Eye (tissue), 1 donor: ENCODE measurements at places on chromosomes 1 and 21.
A peak's percentile ranks its signal among the peaks of the same experiment; 100 is the strongest.

DNA sequence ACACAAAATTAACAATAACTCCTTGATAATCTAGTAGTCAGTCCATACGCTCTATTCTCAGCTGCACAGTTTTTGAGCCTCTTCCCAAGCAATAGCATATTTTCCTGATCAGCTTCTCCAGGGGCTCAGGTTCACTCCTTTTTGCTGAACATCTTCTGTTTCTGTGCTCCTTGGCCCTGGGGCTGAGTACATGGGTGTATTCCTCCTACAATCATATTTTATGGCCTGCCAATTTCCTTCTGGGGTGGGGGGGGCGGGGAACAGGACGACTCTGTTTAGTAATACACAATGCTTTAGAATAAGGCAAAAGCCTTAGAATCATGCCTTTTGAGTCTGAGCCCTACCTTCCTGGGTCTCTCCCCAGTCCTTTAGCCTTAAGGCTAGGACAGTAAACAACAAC is 8.5 kb downstream of the CLDN19 start:
- no peak for DNase-seq

- peak; percentile 19 for DNase-seq
Observed at GRCh38 chr1:118563981-118564951, 379.2 kb upstream of the SPAG17 start.

- peak; percentile 85 for DNase-seq
Observed at GRCh38 chr21:16072737-16073136, 343.0 kb downstream of the USP25 start.

GRCh38 chr1:211677659-211678058 is 2.2 kb upstream of the NEK2 start:
- DNase-seq, result no peak

DNA sequence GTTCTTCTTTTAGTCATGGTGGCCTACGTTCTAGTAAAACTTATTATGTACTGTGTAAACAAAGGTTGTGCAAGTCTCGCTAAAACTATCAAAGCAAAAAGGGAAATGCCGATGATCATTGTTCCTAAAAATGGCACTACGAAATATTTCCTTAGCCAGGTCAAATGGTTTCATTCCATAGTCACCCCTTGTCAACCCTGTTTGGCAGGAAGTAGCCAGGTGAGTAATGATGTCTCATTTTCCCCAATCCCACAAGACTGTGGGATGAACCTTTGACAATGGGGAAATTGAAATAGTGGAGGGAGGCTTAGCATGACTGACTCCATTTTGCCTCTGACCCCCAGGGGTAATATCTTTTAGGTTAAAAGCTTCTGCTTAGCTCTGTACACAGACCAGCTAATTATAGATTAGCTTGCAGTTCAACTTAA is 5.6 kb upstream of the REN start:
- DNase-seq, result no peak

DNA sequence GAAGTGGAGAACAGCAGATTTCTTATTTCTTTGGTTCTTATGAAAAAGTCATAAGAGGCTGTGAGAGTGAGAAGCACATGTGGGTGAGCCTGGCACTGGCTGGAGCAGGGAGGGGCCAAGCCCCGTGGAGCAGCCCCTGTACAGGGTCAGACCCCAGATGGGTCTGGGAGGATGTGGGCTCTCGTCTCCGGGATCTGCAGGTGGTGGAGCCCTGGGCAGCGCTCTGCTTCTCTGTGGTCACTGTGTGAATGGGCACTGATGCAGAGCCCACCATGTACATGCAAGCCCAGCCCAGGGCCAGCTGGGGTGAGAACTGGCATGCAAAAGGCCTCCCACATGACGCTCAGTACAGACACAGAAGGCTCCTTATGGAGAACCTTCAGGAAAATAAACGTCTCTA is 67.6 kb downstream of the SIM2 start:
- no peak for DNase-seq

GRCh38 chr1:224783006-224783651 is 146.3 kb upstream of the DNAH14 start:
- no peak for DNase-seq

GRCh38 chr1:44808063-44808937 is at the start of gene BTBD19:
TSS of gene BTBD19 (plus strand) at chr1:44808523. CDS start at chr1:44808821, 298 bp downstream.
- DNase-seq, result peak; percentile 94

DNA sequence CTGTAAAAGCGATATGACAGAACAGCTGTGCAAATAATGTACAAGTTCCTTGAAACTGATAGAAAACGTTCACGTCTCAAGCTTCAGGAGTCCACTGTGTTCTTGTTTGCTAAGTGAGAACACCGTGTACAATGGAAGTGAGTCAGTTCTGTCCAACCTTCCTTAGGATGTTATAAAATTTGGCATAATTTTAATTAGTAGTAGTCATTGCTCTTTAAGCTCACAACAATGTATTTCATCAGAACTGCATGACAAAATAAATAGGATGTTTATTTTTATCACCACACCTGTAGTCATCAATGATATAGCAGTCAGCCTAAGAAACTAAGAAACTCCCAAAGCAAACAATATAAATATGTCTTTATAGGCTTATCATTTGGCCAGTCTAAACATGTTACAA is 53.0 kb downstream of the RGS2 start:
- no peak for DNase-seq

DNA sequence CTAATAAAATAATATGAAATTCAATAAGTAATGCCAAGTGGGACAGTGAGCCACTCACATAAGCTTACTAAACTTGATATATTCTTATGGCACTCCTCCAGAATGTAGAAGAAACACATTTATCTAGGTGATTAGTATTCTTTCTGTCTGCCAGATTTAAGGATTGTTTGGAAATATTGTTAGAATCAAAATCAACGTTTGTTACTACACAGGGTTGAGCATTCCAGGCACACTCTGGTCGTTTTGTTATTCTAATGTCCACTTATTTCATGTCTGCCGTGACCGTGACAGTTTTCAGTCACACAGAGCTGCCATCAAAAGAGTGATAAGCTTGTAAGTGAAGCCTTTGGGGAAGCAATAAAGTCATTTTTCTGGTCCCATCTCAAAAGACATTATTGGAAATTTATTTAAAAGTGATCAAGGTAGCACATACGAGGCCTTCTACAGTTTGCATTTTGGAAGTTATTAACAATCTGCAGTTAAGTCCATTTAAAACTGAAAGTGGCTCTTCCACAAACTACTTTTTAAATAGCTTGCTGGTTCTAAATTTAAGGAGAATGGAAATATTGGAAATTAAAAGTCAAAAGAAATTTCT is 38.0 kb downstream of the NFIA start:
- DNase-seq, result no peak

DNA sequence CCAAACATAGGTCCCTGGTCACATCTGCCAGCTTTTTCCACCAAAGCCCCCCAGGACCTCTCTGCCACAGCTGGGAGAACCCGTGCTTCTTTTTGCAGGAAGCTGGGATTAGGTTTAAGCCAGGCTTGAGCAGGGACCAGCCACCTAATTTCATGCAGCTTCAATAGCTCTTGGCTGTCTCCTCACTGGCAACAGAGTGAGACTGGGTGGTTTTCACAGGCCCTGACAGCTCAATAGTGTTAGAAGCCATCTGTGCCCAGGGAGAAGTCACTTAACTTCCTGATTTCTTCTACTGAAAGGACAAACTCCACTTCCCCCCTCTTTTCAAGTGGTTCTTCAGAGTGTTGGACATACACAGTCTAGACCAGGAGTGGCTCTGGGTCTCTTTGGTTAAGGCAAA is 20.4 kb upstream of the SRSF4 start:
- no peak for DNase-seq

DNA sequence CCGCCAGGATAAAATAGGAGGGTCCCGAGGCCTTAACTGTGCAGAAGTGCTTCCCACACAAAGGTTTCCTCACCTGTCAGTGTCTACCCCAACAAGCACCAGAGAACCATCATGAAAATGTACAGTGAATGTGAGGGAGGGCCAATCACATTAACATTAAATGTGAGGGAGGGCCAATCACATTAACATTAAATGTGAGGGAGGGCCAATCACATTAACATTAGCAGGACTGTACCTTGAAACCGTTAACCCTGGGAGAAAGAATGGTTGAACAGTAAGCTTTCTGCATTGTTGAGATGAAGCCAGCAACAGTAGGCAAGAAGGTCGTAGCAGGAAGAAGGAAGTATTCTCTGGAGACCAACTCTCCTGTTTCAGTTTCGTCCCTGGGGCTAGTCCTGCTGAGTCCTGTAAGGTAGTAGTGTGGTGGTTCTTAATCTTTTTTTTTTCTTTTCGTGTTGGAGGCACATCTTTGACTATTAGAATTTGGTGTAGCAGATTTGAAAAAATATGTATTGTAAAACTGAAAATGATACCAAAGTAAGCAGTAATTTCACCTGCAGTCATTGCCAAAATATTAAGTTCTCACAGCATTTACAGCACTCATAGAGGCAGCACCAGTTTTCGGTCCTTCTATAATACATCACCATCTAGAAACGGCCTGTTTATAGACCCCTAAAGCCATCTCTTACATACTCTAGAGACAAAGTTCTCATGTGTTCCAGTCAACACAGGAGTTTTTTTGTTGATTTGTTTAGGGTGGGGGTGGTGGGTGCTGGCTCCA is 98.6 kb upstream of the PPP2R5A start:
- DNase-seq, result no peak

- peak; percentile 84 for DNase-seq
Observed at GRCh38 chr1:88985032-88985431, 7.4 kb downstream of the KYAT3 start.

DNA sequence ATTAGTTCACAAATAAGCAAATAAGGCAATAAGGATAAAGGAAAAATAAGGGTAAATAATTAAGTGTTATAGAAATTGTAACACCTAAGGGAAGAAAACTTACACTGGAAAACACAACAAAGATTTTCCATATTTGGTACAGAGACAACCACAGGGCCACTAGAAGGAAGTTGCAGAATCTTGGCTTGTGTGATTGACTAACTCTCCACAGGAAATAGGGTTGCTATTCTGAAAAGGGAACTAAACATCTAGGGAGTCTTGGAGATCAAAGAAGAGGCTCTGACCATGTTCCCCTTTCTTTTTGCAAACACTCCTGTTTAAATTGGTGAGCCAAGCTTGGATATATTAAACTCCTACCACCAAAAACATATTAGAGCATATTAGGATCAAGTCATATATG is 59.1 kb downstream of the APCS start:
- no peak for DNase-seq

DNA sequence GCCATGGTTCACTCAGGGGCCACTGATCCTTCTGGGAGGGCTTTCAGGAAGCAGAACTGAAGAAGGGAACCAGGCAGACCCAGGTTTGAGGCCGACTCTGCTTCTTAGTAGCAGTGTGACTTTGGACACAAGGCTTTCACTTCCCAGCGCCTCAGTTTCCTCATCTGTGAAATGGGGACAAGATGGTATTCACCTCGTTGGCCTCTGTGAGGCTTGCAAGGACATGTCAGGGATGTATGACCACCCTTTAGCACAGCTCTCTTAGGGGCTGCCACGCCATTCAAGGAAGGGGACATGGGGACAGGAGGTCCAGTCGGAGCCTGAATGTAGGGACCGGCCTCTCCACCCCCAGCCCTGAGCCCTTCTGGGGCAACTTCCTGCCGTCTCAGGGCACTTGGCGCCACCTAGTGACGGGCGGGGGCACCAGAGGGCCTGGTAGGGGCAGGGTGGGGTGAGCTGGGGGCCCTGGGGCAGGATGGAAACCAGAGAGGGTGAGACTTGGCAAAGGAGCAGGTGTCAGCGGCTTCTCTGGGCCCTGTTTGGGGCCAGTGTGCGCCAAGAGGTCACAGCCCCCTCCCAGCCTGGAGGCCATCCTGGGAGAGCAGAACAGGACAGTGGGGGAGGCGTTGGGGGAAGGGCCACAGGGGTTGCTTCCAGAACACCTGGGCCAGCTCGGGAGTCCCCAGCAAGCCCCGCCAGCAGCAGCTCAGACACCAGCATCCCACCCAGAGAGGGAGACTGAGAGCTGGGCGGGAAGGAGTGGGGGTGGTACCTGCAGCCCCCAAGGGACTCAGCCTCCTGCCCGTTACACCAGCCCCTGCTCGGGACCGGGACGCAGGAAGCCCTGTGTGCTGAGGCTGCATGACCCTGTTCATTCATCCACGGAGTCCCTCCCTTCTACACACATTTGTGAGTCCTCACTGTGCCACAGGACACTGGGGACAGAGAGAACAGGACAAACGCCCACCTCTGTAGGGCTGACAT is 102.5 kb upstream of the TARDBP start:
- no peak for DNase-seq

DNA sequence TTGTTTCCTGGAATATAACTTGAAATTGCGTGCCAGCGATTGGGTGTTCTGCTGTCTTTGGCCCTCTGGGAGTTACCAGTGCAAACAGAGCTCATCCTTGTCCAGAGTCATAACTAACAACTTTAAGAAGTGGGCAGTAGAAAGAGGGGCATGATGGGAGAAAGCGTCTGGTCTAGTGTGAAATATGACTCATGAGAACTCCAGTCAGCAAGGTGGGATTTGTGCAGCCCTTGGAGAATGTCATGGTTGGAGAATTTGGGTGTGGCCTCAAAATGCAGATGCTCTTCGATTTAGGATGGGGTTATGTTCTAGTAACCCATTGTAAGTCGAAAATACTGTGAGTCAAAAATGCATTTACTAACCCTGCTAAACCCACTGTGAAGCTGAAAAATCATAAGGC is 12.9 kb downstream of the ATP1B1 start:
- no peak for DNase-seq

DNA sequence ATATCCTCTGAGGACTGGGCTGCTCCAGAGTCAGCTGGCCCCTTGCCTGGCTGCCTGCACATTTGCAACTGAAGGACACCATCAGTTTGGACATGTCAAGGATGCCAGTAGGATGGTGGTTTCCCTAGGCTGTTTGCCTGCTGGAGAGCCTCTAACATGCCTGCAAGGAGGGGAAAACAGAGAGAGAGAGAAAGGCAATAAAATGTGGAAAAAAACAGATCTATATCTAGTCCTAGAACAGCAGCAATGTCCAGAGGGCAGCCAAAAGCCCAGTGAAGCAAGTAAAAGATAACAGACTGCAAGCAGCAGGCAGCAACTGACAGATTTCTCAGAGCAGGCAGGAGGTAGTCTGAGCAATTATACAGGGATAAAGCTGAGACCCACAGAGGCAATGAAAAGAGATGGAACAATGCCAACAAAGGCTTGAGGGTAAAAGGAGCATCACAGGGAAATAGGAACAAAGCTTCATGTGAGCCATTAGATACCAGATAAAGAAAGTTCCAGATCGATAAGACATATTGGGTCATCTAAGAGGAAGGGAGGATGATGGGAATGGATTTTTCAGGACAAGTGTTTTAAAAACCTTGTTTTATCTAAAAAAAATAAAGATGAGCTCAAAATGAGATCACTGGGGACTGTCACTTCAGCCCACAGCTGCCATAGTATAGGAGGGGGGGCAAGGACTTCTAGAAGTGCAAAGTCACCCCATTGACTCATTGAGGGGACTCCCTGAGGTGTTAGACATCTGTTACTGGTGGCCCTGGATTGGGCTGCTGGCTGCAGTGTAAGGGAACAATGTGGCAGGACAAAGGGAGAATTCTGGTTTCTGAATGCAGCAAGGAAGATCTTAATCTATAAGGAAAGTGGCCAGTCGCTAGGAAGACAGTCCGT is 38.6 kb upstream of the GADD45A start:
- DNase-seq, result peak; percentile 96

- no peak for DNase-seq
Observed at GRCh38 chr1:2495546-2495945, 19.5 kb downstream of the PLCH2 start.
